ENCODE measurements at places on chromosomes 16 and 17.

DNA sequence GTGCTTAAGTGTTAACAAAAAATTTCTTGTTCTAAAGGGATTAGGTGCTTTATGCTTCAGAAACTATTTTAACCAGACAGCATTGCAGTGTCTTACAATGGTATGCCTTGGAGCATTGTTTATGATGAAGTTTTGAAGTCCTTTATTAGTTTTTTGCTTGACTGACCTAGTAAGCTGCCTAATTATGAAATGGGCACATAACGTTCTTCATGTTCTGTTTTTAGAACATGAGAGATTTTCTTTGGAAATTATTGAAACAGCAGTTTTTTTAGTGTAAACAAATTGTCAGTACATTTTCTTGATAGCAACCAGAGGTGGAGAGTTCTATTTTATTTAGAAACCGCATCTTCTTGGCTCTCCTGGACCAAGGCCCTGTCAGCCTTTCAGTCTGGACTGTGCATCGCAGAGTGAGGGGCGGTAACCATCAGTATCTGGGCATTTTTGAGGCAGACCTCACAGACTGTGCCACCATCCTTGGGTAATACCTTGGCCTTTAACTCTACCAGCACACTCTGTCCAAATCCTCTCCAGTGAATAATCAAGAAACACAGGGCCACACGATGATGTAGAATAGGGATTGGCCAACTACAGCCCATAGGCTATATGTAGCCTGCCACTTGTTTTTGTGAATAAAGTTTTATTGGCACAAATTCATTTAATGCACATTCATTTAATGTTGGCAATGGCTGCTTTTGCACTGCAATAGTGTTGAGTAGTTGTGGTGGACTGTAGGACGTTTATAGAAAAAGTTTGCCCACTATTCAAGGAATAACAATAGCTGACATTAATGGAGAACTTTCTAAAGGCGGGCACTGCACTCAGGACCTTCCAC is 81.1 kb downstream of the VPS35L start:
- no peak for DNase-seq

GRCh38 chr17:44830359-44831288 is 537 bp upstream of the GJC1 start:
- DNase-seq, result peak; percentile 38

DNA sequence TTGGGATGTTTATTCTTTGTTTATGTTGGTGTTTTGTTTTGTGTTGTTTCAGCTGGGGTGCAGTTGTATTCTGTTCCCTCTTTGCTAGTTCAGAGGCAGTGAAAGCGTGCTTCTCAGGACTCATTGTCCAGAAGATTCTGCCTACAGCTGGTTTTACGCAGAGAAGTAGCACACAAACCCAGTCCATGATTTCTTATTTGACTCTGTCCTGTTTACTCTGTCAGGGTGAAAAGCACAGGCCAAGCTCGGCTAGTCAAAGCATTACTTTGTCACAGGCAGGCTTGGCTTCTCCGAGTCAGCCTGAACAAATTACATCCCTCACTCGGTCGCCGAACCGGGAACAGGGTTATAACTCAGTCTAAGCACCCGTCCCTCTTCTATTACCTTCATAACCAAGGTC is 435.0 kb downstream of the MAF start:
- DNase-seq, result no peak

DNA sequence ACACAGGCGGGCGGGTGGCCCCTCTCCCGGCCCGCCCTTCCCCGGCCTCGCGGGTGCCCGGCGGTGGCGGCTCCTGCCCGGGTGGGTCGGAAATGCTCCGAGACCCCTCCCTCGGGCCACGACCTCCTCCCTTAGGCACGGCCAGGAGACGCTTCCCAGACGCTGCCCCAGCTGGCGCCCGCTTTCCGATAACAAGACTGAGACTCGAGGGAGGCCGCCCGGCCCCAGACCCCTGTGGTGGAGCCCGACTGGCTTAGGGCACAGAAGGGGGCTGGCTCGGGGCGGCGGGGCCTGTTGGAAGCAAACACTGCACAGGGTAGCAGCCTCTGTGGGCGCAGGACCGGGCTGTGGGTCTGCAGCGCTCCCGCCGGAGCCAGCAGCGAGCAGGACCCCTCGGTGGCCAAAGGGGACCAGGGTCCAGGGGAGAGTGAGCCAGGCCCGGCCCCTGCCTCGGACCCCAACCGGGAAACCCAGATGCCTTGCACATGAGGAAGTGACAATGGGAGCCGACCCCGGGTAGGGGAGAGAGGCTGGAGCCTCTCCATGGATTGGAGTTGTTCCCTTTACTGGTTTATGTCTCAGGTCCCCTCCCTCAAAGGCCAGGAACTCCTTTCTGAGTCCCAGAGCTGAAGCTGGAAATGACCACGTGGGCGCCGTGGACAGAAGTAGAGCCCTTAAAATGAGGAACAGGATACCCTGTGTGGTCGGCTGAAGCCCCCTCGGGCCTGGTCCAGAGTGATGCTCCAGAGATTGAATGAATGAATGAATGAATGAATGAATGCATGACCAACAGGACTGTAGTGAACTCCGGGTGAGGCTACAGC is 19.8 kb upstream of the ADCY7 start:
- DNase-seq, result peak; percentile 59

DNA sequence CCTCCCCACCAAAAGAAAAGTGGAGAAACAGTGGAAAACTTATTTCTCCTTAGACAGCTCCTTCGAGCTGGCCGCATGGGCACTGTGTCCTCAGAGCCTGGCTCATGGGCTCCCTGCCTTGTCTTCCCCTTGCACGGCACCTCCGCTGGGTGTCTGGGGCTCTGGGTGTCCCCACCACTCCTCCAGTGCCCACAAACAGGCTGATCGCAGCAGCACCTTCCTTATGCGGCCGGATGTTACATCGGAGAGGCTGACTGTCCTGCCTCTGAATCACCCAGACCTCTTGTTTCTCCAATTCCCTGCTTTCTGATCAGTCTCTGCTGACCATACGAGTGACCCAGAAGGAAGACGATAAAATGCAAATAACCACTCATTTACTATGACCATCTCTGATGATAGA is 121.7 kb downstream of the SLC39A11 start:
- DNase-seq, result no peak

All from SK-N-DZ (cell line).